Psoas muscle (tissue), 8 donors: ENCODE measurements at places on chromosomes 1 and 21. TPM values are rescaled to one million over a fixed set of nuclear protein-coding genes. Genes with fewer than 3 reads are reported as not detected.

Gene LIPI
- total RNA-seq = not detected

Gene RGS8
- not detected for total RNA-seq

Gene CFHR2
- not detected for total RNA-seq

Gene KLF17
- not detected for total RNA-seq

Gene S100A1
- total RNA-seq = 1,008 TPM

Gene NBPF4
- total RNA-seq = not detected

Gene PAFAH2
- total RNA-seq = 15.8 TPM

Gene TMPRSS15
- total RNA-seq = not detected

Gene OR10T2
- not detected for total RNA-seq
